ENCODE measurements at places on chromosomes 16 and 17. TPM values are rescaled to one million over a fixed set of nuclear protein-coding genes. Genes with fewer than 3 reads are reported as not detected.

Gene KRT14
- total RNA-seq, result 51.0 TPM

Gene COQ9
- 50.6 TPM for total RNA-seq

Gene NAA38
- 24.0 TPM for total RNA-seq

Gene TMEM238L
- not detected for total RNA-seq

Gene PRM1
- not detected for total RNA-seq

Gene PRR14
- total RNA-seq, result 26.1 TPM

Gene SLC16A5
- total RNA-seq, result 8.0 TPM

Gene SKAP1
- total RNA-seq, result 0.38 TPM

Gene HID1
- total RNA-seq, result 16.0 TPM

Gene PROCA1
- 5.4 TPM for total RNA-seq

Gene SDR42E1
- 3.1 TPM for total RNA-seq
